ENCODE measurements at places on chromosomes 4 and X.
A peak's percentile ranks its signal among the peaks of the same experiment; 100 is the strongest.

GRCh38 chr4:10183462-10183861 lies 66.9 kb upstream of the WDR1 start:
- DNase-seq, result no peak

GRCh38 chrX:145654486-145654885 lies 163.1 kb upstream of the SLITRK2 start:
- no peak for DNase-seq

GRCh38 chrX:129739578-129739977 lies 799 bp downstream of the XPNPEP2 start:
- no peak for DNase-seq

- no peak for DNase-seq
These were observed 50.0 kb downstream of the LUZP4 start for GRCh38 chrX:115339441-115340025.

- no peak for DNase-seq
These were observed 438.2 kb upstream of the DIAPH2 start for GRCh38 chrX:96246436-96246835.

GRCh38 chrX:104749951-104750610 lies 184.1 kb downstream of the IL1RAPL2 start:
- peak; percentile 45 for DNase-seq

DNA sequence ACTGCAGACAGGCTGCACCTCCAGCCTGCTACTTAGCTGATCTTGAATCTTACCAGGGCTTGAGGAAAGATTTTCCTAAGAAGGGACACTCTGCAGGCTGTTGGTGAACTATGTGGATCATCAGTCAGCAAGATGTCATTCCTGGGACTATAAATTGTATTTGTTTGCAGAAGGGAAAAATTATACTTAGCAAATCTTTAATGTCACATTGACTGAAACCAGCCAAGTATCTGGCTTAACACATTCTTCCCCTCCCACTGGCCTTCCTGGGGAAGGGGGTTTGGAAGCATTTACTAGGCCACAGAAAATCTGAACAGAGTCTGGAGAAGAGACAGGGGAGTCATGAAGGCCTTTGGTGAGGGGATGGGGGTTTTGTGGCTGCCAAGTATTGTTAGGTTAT lies 156.7 kb upstream of the EOLA2 start:
- DNase-seq, result no peak

- DNase-seq, result no peak
These were observed 379.7 kb downstream of the TLL1 start for GRCh38 chr4:166252487-166253402.

DNA sequence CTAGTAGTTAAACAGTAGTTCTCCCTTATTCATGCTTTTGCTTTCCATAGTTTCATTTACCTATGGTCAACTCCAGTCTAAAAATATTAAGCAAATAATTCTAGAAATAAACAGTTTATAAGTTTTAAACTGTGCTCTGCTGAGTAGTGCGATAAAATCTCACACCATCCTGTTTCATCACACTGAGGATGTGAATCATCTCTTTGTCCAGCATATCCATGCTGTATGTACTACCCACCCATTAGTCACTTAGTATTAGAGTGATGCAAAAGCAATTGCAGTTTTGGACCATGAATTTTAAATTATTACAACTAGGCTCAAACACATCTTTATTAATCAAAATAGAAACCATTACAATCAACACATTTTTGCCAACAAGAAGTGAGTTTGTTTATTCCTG lies 187.4 kb downstream of the TEX13C start:
- DNase-seq, result no peak

DNA sequence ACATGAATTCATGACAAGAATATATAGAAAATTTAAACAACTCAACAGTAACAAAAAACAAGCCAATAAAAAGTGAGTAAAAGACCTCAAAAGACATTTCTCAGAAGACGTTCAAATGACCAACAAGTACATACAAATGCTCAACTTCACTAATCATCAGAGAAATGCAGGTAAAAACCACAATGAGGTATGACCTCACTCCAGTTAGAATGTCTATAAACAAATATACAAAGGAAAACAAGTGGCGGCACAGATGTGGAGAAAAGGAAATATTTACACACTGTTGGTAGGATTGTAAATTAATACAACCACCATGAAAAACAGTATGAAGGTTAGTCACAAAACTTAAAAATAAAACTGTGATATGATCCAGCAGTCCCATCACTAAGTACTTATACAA lies 1033.1 kb downstream of the RAPGEF2 start:
- DNase-seq, result no peak

- no peak for DNase-seq
These were observed 1001.2 kb downstream of the STIM2 start for GRCh38 chr4:27861802-27862201.

All from stomach (tissue), 19 donors.